ENCODE measurements at places on chromosomes 6 and 20. TPM values are rescaled to one million over a fixed set of nuclear protein-coding genes. Genes with fewer than 3 reads are reported as not detected.

DNA sequence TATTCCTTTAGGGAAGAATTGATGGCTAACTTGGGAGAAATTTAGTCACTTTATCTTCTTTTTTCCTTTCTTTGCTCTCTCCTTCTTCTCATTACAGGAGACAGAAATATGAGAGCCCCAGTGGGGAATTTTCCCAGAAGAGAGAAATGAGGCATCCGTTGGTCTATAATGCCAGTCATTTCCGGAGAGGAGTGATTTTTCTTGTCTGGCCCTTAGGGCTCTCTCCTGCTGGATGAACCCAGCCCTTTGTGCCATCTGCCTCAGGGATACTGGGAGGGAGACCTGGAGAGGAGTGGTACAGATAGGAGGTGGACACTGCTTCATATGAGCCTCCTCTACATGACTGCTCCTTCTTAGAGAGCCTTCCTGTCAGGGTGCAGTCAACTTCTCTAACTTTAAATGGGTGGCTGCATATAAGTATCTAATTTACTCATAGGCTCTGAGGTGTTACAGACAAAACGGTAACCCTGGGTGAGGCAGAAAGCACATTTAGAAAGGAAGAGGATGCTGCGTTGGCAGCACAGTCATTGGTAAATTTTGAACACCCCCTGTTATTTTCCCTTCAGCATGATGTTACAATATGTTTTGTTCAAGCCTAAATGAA, 21.9 kb downstream of the RIMS1 start:
- no peak overlapping the region for H3K4me3 ChIP-seq
- H3K36me3 ChIP-seq: no peaks in the 10 kb centered on the region
- no peaks in the 10 kb centered on the region for H3K4me1 ChIP-seq

GRCh38 chr6:144870782-144871181, 585.6 kb downstream of the UTRN start:
- H3K27ac ChIP-seq: no peak overlapping the region
- no peaks in the 10 kb centered on the region for H3K4me1 ChIP-seq
- no peak overlapping the region for H3K4me3 ChIP-seq

DNA sequence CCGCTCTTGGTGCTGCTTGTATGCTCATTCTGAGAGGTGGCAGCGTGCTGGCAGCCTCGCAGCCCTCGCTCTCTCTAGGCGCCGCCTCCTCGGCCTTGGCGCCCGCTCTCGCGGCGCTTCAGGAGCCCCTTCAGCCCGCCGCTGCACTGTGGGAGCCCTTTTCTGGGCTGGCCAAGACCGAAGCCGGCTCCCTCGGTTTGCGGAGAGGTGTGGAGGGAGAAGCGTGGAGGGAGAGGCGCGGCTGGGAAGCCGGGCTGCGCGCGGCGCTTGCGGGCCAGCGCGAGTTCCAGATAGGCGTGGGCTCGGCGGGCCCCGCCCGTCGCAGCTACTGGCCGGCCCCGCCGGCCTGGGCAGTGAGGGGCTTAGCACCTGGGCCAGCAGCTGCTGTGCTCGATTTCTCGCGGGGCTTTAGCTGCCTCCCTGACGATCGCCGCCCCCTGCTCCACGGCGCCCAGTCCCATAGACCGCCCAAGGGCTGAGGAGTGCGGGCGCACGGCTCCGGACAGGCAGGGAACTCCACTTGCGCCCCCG, 19.5 kb upstream of the FAM8A1 start:
- peak; percentile 32 for DNase-seq
- H3K4me3 ChIP-seq: peak overlapping the region; percentile 58
- H3K36me3 ChIP-seq: peaks cover 3% of the 10 kb centered on the region
- no peak overlapping the region for H3K27ac ChIP-seq
- peaks cover 7% of the 10 kb centered on the region for H3K4me1 ChIP-seq

DNA sequence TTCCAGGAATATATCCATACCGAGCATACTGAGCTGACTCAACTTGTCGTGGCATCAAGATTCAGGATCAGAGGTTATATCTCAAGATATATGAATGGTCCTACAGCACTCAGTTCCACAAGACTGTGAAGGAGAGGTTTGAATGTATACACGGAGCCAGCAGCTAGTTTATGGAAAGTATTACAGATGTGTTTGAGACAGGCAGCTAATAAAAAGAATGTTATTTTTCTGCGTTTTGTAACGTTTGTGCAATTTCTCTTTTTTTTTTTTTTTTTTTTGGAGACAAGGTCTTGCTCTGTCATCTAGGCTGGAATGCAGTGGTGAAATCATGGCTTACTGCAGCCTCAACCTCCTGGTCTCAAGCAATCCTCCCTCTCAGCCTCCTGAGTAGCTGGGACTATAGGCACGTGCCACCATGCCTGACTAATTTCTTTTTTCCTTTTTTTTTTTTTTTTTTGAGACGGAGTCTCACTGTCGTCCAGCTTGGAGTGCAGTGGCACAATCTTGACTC, 3.4 kb upstream of the FAM110A start:
- no peak overlapping the region for H3K27ac ChIP-seq
- H3K36me3 ChIP-seq: no peaks in the 10 kb centered on the region
- no peak overlapping the region for H3K4me3 ChIP-seq
- DNase-seq: no peak

DNA sequence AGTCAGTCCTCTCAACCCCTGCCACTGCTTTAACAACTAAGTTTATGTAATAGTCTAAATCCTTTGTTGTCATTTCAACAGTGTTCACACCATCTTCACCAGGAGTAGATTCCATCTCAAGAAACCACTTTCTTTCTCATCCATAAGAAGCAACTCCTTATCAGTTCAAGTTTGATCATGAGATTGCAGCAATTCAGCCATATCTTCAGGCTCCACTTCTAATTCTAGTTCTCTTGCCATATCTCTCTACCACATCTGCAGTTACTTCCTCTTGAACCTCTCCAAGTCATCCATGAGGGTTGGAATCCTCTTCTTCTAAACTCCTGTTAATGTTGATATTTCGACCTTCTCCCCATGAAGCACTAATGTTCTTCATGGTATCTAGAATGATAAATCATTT, 57.9 kb upstream of the FOXO3 start:
- peaks cover 3% of the 10 kb centered on the region for H3K36me3 ChIP-seq
- no peak overlapping the region for H3K4me3 ChIP-seq
- H3K27ac ChIP-seq: no peak overlapping the region
- peaks cover 4% of the 10 kb centered on the region for H3K4me1 ChIP-seq
- DNase-seq: no peak
- H3K27me3 ChIP-seq: no peaks in the 10 kb centered on the region

GRCh38 chr6:30883685-30884520, at the start of gene DDR1:
DDR1 (plus strand) TSS chr6:30884519; CDS start chr6:30888730, 4,211 bp downstream.
- H3K4me3 ChIP-seq: peak within 1 kb of the TSS; percentile 66
- H3K27ac ChIP-seq: no peak within 1 kb of the TSS
- H3K4me1 ChIP-seq: peaks cover 14% of the 10 kb centered on the region
- no peaks in the 10 kb centered on the region for H3K36me3 ChIP-seq

- H3K4me3 ChIP-seq: no peak overlapping the region
- no peak overlapping the region for H3K27ac ChIP-seq
Observed at GRCh38 chr20:18139832-18140231, 2.2 kb downstream of the KAT14 start.

GRCh38 chr6:35320031-35320410, 22.3 kb upstream of the PPARD start:
- no peak overlapping the region for H3K27ac ChIP-seq
- no peaks in the 10 kb centered on the region for H3K27me3 ChIP-seq
- no peak for DNase-seq
- peaks cover 11% of the 10 kb centered on the region for H3K4me1 ChIP-seq
- H3K36me3 ChIP-seq: peaks cover 80% of the 10 kb centered on the region

DNA sequence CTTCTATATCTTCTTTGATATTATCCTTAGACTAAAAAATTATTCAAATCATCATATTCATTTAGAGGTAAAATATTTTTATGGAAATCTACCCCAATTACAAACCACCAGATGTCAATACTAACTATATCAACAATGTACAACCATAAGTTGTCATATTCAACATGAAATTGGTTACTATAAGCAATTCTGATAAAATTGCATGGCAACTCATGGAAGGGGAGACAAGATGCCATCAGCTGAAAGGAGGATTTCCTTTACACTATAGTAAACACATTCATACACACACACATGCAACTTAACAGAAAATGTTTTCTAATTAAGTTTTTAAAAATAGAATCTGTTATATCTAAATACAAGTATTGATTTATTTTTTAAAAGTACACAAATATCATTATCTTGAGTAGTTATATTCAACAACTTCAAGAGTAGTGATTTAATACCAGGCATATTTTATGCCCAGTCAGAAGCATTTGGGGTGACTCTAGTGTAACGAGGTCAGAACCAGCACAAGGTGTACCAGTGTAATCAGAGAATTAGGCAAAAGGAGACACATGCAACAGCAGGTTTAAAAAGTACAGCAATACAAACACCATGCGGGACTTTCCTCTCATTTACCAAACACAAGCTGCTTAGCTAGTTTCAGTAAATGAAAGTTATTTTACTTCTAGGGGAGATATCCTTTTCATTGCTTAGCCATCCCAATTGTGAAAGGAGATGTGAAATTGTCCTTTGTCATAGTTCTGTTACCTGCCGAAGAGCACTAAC, 1.0 kb downstream of the FILIP1 start:
- no peaks in the 10 kb centered on the region for H3K36me3 ChIP-seq
- H3K27me3 ChIP-seq: peaks cover 53% of the 10 kb centered on the region
- peaks cover 22% of the 10 kb centered on the region for H3K4me1 ChIP-seq

Gene BCKDHB
- total RNA-seq: 16.5 TPM

Gene FAM217B
- 26.5 TPM for total RNA-seq

Gene MOXD1
- total RNA-seq: not detected

Gene UQCC2
- 75.3 TPM for total RNA-seq

Gene CAP2
- not detected for total RNA-seq

Gene CDH22
- not detected for total RNA-seq

Gene FOXC1
- total RNA-seq: not detected

Gene ADGRG6
- total RNA-seq: not detected

Gene WFDC2
- total RNA-seq: not detected

Gene RNF114
- total RNA-seq: 76.4 TPM
